ENCODE measurements at places on chromosomes 3 and 15. TPM values are rescaled to one million over a fixed set of nuclear protein-coding genes. Genes with fewer than 3 reads are reported as not detected.
A peak's percentile ranks its signal among the peaks of the same experiment; 100 is the strongest.

Gene VPS13C
- 47.2 TPM for total RNA-seq

Gene SYNPR
- total RNA-seq = not detected

Gene MORC1
- not detected for total RNA-seq

Gene CCDC39
- 0.25 TPM for total RNA-seq

- no peaks in the 10 kb centered on the region for H3K27me3 ChIP-seq
- H3K36me3 ChIP-seq = no peaks in the 10 kb centered on the region
- H3K27ac ChIP-seq = no peak overlapping the region
These were observed 730.2 kb downstream of the TUSC7 start for GRCh38 chr3:117439812-117440211.

DNA sequence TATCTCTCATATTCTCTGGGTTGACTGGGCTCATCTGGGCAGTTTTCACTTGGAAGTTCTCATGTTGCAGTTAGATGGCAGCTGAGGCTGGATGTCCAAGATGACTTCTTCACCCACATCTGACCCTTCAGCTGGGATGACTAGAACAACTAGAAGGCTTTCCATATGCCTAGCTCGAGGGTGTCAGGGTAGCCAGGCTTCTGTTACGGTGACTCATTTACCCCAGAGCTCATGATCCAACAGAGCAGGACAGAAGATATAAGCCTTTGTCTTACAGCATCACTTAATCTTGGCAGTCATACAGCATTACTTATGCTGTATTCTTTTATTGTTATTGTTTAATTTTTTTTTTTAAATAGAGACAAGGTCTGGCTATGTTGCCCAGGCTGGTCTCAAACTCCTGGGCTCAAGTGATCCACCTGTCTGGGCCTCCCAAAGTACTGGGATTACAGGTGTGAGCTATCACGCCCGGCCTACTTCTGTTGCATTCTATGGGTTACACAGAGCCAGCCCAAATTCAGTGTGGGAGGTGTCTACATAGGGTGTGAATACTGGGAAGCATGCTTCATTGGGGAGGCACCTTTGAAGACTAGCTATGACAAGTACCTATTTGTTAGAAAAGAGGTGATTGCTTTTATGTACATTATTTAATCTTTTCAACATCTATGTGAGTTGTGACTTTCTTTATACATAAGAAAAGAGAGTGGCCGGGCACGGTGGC lies 10.7 kb downstream of the HMCES start:
- no peak overlapping the region for H3K4me3 ChIP-seq
- peaks cover 60% of the 10 kb centered on the region for H3K36me3 ChIP-seq
- H3K27ac ChIP-seq = no peak overlapping the region
- no peaks in the 10 kb centered on the region for H3K4me1 ChIP-seq
- no peak for DNase-seq

GRCh38 chr3:120765830-120766493 lies 23.4 kb downstream of the GTF2E1 start:
- no peaks in the 10 kb centered on the region for H3K4me1 ChIP-seq
- no peaks in the 10 kb centered on the region for H3K27me3 ChIP-seq
- H3K27ac ChIP-seq = no peak overlapping the region
- peaks cover 5% of the 10 kb centered on the region for H3K36me3 ChIP-seq
- H3K4me3 ChIP-seq = no peak overlapping the region

GRCh38 chr3:81713031-81713430 lies 48.4 kb downstream of the GBE1 start:
- H3K36me3 ChIP-seq = no peaks in the 10 kb centered on the region
- H3K4me3 ChIP-seq = no peak overlapping the region
- no peaks in the 10 kb centered on the region for H3K27me3 ChIP-seq
- H3K27ac ChIP-seq = no peak overlapping the region

- no peak for DNase-seq
- H3K27me3 ChIP-seq = peaks cover 30% of the 10 kb centered on the region
- no peaks in the 10 kb centered on the region for H3K36me3 ChIP-seq
- H3K27ac ChIP-seq = no peak overlapping the region
- no peak overlapping the region for H3K4me3 ChIP-seq
These were observed 8.4 kb upstream of the CA12 start for GRCh38 chr15:63389902-63390670.

- no peaks in the 10 kb centered on the region for H3K27me3 ChIP-seq
- H3K36me3 ChIP-seq = peaks cover 74% of the 10 kb centered on the region
- H3K4me3 ChIP-seq = no peak overlapping the region
- DNase-seq = peak; percentile 3
- H3K4me1 ChIP-seq = peaks cover 29% of the 10 kb centered on the region
These were observed 25.0 kb downstream of the ANXA2 start for GRCh38 chr15:60372756-60373155.

GRCh38 chr3:183159333-183159732 lies 3.2 kb downstream of the LAMP3 start:
- H3K27ac ChIP-seq = no peak overlapping the region
- peak; percentile 62 for DNase-seq
- peaks cover 23% of the 10 kb centered on the region for H3K27me3 ChIP-seq
- no peaks in the 10 kb centered on the region for H3K4me1 ChIP-seq

All from endodermal cell (in vitro differentiated cells).